GM03348 (cell line): ENCODE measurements at places on chromosomes 2 and 18.

- DNase-seq = no peak
Measured at GRCh38 chr18:55416791-55417190, 171.2 kb downstream of the TCF4 start.

DNA sequence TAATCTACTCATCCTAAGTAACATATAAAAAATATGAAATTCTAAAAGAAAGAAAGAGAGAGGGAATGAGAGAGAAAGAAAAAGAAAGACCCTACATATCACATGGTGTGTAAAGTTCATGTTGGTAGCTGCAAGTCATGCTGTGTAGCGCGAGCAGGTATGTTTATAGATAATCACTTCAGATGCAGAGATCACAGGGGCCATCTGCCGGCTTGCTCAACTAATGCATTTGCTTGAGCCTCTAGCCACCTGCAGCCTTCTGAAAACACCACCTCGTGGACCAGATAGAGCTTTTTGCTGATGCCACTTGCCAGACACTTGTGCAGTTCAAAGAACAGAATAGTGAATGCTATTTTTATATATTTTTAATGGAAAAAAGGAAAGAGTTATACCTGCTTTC, 37.6 kb downstream of the CDH7 start:
- DNase-seq = no peak

GRCh38 chr2:218020281-218020680, 17.5 kb upstream of the TNS1 start:
- DNase-seq = no peak

DNA sequence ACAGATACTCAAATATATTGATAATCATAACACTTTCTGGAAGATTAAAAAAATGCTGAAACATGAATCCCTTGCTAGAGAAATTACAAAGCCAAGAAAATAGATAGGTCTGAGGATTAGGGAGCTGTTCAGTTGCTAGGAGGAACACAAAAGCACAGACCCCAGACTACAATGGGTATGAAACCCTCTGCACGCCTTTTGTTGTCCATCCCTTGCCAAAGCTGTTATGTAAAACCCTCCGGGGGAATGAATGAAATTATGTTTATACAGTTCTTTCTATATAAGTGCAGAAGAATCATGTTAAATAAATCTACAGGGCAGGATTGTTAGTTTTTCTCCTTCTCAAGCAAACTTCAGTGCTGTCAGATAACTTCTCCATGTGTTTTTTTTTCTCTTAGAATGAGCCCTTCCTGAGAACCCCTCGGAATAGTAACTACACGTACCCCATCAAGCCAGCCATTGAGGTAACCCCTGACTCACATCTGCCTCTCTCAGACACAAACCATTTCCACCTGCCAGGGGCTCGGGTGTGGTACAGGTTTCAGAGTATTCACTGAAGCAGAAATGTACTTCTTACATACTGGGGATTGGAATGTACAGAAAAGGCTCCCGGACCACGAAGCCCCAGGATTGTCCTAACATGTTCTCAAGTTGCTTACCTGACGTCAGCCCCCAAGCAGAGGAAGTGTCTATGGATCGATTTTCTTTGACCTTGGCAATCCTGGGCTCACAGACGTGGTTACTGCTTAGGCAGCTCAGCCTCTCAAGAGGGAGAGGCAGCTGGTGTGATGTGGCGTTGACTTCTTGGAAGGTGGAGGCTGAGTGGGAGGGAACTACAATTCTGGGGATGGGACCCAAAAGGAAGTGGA, 118.0 kb downstream of the PLB1 start:
- DNase-seq = no peak

DNA sequence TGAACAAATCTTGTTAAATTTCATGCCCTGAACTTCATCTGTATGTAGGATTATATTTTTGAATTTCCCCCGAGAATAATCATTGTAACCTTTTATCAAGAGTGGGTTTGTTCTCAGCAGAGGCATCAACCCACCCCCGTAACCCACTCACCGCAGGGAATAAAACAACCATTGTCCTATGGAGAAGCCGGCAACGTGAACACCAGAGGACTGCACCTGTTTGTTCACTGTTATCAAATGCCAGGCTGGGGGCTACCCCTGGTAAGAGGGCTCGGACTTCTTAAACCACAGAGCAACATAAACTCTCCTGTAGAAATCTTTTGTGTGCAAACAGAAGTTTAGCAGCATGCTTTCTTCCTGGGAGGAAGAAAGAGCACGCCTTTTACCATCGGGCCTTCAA, 610.4 kb downstream of the ERBB4 start:
- DNase-seq = no peak

DNA sequence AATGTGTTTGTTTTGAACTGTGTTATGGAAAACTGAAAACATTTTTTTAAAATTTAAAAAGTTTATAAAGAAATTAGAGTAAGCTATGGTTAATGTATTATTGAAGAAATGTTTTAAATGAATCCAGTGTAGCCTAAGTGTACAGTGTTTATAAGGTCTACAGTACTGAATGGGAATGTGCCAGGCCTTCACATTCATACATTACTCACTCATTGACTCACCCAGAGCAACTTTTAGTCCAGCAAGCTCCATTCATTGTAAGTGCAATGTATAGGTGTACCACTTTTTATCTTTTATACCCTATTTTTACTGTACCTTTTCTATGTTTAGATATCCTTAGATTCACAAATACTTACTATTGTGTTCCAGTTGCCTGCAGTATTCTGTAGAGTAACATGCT, 215.1 kb upstream of the THUMPD2 start:
- DNase-seq = no peak

- DNase-seq = no peak
Measured at GRCh38 chr2:132811148-132811915, 141.3 kb upstream of the LYPD1 start.

- DNase-seq = no peak
Measured at GRCh38 chr2:237549643-237550415, 16.5 kb upstream of the PRLH start.

DNA sequence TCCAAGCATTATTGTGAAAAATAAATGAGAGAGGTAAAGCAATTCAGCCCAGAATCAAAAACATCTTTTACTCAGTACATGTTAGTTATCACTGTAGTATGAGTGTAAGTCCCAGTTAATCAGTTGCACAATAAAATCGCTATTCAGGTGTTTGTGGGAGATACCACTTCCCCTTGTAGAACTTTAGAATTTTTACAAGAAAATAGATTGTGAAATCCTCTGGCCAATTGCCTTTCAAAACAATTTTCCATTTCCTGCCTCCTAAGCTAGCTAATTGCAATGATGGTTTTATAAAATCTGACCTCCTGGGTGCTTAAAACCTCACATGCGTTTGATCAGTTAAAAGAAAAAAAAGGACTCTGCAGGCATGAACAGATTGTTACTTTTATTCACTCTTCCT, 332.5 kb downstream of the PID1 start:
- DNase-seq = no peak

DNA sequence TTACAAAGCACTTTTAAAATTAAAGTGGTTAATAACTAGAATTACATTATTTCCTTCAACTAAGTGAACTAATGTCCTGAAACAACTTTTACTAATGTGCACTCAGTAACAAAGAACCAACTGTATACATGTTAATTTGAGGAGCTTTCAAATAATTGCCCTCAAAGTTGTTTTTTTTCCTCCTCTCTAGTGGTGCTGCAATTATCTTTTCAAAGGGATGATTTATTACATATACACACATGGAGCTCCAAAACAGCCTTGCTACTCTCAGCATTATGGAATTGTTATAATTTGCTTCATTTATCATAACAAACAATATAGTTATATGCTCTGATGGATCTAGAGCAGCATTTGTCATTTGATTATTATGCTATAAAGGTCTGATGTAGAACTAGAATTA, 246.3 kb upstream of the RASGRP3 start:
- no peak for DNase-seq

DNA sequence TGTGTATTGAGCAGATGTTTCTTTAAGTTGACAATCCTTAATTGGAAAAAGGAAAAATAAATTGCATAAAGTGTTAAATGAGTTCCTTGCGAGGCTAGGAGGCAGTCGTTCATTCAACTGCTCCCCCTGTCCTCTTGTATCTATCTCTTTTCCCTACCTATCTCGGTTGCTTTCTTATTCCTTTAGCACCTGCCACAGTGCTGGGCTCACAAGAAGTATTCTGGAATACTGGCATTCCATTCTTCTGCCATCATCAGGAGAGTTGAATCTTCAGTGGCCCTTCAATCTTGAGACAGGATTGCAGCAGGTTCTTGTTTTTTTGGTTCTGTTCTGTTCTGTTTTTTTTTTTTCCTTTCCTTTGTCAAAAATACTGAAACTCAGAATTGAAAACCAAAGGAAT, 143.1 kb upstream of the AQP4 start:
- DNase-seq = no peak

GRCh38 chr18:64180171-64180570, 31.3 kb upstream of the LINC00305 start:
- DNase-seq = no peak

GRCh38 chr2:20062615-20063545, 11.5 kb upstream of the LAPTM4A start:
- DNase-seq = peak; percentile 52

DNA sequence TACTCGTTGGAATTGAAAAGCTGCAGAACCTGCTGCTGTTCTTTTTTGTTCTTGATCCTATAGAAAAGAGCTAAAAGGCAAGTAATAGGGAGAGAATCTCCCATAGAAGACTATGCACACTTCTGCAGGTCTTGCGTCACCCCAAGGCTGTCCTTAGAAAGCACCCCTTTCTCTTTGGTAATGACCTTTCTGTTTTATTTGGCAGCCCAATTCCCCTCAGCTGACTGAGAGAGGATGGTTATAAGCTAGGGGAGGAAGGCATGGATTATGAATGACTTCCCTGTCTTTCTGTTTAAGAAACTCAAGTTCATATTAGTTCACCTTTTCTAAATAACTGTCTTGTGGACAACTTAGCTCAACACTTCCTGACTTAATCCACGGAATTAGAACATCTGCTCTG, 122.9 kb downstream of the TXNL1 start:
- DNase-seq = no peak

- no peak for DNase-seq
Measured at GRCh38 chr18:9400197-9400596, 65.6 kb downstream of the TWSG1 start.

DNA sequence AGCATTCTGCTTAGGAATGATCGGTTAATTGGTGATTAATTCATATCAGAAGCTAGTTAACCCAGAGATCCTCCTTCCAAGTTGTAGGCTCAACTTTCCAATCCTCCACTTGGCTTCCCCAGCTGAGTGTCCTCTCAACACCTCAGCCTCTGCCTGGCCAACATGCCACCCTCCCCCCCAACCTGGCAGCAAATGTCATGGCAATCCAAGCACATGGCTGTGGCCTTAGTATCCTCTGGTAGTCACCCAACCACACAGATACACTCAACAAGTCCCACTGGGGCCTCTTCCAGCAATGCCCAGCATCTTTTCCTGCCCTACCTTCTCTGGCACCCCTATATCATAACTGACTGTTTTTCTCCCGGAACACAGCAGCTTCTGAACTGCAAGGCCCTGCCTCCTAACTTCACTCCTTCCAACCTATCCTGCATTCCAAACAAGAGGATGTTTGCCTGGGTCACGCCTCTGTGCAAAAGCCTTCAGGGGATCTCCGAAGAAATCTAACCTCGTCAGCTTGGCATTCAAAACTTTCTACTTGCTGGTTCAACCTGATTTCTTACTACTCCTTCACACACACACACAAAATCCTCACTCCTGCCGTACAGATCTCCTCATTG, 195.0 kb downstream of the CYP26B1 start:
- no peak for DNase-seq

DNA sequence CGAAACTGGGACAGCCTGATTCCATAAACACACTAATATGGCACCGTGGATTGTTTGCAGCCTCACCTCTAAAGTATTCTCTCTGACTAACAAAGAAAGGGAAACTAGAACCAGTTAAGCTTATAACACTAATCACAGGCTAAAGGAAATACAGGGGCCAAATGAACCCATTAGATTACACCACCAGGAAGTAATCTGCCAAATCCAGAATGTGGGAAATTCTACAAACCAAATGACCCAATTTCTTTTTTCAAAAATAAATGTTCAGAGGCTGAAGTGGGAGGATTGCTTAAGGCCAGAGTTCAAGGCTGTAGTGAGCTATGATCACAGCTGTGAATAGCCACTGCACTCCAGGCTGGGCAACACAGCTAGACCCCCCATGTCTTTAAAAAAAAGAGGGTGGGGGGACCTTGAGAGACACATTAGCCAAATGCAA, 1.5 kb upstream of the MPPE1 start:
- DNase-seq = peak; percentile 48

GRCh38 chr2:22912398-22912797, 472.6 kb upstream of the KLHL29 start:
- DNase-seq = no peak

DNA sequence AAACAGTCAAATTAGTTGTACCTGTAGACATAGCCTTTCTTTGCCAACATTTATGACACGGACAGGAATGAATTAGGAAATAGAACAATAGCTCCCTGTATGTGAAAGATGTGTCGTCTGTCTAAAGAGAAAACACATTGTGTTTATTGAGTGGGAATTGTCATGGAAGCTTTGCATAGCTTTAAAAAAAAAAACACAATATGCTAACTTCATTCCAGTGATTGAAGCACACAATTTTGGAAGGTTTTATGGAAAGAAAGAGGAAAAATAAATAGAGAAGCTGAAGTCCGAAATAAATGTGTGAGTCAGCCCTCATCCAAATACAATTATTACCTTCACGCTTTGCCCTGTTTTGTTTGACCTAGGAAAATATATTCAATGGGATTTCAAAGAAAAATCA, 1095.7 kb downstream of the TSN start:
- DNase-seq = no peak

DNA sequence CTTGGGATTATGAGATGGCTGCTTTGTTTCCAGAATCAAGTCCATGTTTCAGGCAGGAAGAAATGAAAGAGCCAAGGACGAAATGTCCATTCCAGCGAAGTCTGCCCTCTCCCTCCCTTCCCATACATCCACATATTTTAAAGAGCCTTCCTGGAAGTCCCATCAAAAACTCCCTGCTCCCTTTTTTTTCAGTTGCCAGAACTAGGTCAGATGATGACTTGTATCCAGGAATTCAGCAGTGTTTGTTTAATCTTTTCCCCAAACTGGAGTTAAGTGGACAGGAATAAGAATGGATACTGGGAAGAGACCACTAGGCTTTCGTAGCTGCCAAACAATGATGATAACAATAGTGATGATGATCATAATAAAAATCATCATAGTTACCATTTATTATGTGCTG, 198.7 kb downstream of the MEIS1 start:
- DNase-seq = no peak

GRCh38 chr2:14535156-14535555, 97.4 kb upstream of the LRATD1 start:
- no peak for DNase-seq
